ENCODE measurements at places on chromosomes 7 and 10.

DNA sequence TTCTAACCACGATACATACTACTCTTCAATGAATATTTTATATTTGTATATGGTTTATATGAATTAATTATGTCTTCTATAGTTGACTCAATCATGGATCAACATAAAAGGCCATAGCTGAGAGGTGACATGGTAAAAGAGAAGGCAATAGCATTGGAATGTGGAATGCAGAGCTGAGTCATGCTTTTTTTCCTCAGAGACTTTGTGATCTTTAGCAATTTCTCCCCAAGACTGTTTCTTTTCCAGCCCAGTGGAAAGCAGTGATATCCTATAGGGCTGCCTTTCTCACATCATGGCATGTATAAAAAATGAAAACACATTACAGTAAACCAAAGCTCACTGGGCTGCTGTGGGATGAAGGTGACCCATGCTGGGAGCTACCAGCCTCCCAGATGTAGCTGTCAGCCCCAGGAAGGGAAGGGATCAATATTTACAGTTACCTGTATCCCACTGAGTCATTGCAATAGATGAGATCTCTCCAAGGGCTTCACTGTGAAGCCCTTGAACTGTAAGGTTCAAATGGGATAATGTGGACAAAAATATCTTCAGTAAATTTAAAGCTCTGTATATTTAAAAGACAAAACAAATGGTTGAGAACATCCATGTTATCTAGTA is 30.2 kb downstream of the SLC39A12 start:
- DNase-seq = no peak

- DNase-seq = no peak
These were observed 1.5 kb upstream of the RALA start for GRCh38 chr7:39621784-39622411.

DNA sequence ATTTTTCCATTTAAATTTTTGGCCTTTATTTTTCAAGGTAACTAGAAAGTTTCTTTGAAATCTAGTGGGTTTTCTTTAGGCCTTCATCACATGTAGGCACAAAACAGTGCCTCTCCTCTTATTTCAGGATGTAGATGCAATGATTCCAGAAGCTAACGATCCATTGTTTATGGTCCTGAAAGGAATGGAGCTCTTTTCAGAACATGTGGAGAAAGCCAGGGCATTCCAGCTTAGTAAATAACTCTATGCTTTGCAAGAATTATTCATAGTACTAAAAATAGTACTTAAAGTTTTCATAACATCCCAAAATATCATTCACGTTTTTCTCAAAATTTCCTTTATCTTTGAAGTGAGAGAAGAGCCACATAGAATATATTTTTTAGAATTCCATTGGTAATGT is 91.3 kb downstream of the DYNC1I1 start:
- DNase-seq = no peak

- no peak for DNase-seq
These were observed 118.2 kb upstream of the PPIF start for GRCh38 chr10:79229071-79229541.

DNA sequence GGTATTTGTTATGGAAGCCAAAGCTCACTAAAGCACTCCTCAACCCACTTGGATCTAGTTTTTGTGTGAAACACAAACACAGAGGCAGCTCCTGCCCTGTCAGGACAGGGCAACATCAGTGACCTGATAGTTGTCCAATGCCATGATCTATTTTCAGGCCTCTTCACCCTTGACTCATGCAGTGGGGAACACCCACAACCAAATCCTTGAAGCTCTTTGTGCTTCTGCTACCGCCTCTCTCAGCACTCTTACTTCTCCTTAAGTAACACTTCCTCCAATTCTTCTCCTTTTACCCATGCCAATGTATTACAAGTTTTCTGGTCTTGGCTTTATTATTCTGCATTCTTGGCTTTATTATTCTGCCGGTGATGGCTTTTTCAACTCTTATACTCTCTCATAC is 425.3 kb downstream of the INHBA start:
- DNase-seq = no peak

DNA sequence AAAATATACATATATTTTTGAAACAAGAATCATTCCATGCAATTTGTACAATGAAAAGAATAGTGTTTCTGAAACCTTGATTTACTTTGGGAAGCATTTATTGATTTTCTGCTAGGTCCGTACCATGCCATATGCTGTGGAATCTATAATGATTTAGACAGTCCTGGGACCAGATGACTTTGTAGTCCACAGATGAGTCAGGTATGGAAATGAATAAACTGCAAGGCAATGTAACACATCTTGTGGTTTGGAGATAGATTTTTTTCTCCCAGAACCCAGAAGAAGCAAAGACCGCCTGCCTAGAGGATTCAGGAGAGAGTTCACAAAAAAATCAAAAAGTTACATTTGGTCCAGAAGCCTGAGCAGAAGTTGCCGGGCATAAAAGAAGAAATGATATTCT is 190.4 kb downstream of the GPR37 start:
- DNase-seq = no peak

DNA sequence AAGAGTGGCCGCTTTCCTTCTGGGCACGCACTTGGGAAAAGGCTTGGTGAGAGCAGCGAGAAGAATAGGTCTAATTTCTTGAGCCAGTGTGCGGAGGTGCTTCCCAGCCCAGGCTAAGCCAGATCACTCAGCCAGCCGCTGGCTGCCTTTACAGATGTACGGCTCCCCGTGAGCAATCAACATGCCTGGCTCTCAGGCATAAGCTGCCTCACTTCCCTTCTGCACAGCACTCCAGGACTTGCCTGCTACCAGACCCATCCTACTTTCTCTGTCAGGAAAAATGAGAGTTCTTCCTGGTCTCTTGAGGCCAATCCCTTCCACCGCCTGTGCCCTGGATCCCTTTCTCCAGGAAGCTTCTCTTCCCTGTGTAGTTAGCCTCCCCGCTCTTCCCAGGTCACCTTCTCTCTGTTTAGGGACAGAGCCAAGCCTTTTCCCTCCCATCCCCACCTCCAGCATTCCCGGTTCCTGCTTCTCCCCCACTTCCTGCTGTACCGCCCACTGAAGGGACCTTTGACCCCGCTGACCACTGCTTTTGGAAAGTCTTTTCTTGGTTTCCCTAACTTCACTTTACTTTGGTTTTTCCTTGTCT is 1.1 kb upstream of the ACTR3C start:
- no peak for DNase-seq

- DNase-seq = no peak
These were observed 350.2 kb upstream of the SHH start for GRCh38 chr7:156162451-156162850.

GRCh38 chr7:82126576-82126975 is 317.0 kb downstream of the CACNA2D1 start:
- DNase-seq = no peak

GRCh38 chr7:90594751-90595317 is 1.3 kb upstream of the CDK14 start:
- DNase-seq = no peak

DNA sequence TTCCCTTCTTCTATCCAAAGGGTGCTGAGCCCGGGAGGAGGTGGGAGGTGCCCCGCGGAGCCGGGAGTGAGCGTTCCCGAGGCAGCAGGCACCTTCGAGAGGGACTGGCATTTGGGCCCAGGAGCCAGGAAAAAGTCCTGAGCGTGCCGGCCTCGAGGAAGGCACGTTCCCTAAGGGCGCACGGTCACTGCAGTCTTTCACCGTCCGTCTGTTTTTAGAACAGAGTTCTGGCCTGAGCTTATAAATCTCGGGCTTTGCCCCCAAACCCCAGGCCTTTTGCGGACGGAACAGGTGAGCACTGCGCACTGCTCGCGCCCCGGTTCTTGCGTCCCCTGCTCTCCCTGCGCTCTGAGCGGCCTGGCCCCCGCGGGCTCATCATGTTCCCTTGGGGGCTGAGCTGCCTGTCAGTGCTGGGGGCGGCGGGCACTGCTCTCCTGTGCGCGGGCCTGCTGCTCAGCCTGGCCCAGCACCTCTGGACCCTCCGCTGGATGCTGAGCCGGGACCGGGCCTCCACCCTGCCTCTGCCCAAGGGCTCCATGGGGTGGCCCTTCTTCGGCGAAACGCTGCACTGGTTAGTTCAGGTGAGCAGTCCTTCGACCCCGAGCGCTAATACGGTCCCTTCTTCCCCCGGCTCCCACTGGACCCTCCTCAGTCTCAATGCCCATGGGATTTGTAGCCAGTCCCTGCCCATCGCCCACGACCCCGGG is 442 bp downstream of the CYP26C1 start:
- no peak for DNase-seq

DNA sequence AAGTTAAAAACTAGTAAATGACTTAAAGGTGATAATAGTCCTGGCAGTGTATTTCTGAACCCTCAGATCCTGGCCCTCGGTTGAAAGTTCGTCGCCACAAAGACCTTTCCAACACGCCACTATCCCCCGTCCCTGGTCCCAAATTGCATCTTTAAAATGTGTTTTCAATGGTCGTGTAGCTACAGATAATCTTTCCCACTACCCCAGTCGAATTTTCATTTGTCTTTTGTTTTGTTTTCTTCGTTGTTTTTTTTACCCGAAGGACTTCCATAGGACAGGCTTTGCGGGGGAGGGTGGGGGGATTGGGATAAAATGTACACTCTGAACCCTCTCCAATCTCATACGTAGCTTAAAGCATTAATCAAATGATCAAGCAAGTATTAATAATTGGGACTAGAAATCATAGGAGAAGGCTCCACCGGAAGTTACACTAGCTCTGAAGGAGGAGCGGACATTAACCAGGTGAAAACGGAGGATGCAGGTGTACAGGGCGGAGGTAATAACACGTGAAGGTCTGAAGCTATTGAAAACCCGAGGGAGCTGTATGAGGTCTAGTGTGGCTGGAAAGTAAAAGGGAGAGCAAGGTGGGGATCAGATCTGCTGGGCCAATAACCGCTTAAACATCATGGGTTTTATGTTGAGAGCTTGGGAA is 32.8 kb upstream of the PHF14 start:
- DNase-seq = no peak

GRCh38 chr7:91993976-91994375 is 53.3 kb downstream of the AKAP9 start:
- no peak for DNase-seq

Data from stimulated activated CD8-positive, alpha-beta memory T cell treated with anti-CD3 and anti-CD28 coated beads, Interleukin-4, amount 100 ng/mL, for 1 hour (primary cell).